ENCODE measurements at places on chromosomes 11 and 22.

DNA sequence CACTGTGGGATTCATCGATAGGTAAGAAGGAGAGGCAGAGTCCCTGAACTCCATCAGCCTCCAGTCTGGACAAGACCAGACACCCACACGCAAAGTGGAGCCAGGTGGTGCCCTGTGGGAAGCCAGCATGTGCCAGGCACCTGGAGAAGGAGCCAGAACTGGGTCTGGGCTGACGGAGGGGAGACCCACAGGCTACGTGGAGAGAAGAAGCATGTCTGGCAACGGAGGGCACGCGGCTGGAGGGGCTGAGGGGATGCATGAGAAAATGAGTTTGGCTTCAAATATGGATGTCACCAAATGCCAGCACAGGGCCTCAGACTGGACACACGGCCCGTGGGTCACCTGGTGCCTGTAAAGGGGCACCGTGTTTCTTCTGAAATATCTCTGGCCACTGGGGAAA, 55.7 kb downstream of the LINC01488 start:
- no peak for DNase-seq

- DNase-seq: no peak
These were observed 14.6 kb upstream of the PGM2L1 start for GRCh38 chr11:74412733-74413359.

DNA sequence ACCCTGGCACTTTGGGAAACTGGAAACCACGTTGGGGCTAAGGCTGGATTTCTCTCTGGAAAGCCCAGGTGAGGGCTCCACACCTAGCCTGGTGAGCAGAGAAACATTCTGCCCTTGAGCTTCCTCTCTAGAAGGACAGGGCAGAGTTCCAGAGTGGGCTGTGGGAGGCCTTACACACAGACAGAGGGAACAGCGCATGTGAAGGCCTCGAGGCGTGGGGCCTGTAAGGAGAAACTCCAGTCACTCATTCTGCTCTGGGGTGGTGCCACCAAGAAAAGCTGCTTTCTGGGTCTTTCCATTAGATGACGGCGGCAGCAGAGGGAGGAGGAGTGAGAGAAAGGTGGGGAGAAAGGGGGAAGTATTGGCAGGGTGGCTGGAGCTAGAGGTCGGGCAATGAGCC, 183.1 kb downstream of the CHST1 start:
- no peak for DNase-seq

GRCh38 chr22:34210301-34210700, 290.0 kb upstream of the LARGE1 start:
- no peak for DNase-seq

- DNase-seq: no peak
These were observed 217.7 kb upstream of the CTSC start for GRCh38 chr11:88555018-88555828.

- DNase-seq: no peak
These were observed 29.2 kb downstream of the CPT1A start for GRCh38 chr11:68812526-68812925.

- no peak for DNase-seq
These were observed 32.5 kb downstream of the PPP2R1B start for GRCh38 chr11:111733611-111734088.

DNA sequence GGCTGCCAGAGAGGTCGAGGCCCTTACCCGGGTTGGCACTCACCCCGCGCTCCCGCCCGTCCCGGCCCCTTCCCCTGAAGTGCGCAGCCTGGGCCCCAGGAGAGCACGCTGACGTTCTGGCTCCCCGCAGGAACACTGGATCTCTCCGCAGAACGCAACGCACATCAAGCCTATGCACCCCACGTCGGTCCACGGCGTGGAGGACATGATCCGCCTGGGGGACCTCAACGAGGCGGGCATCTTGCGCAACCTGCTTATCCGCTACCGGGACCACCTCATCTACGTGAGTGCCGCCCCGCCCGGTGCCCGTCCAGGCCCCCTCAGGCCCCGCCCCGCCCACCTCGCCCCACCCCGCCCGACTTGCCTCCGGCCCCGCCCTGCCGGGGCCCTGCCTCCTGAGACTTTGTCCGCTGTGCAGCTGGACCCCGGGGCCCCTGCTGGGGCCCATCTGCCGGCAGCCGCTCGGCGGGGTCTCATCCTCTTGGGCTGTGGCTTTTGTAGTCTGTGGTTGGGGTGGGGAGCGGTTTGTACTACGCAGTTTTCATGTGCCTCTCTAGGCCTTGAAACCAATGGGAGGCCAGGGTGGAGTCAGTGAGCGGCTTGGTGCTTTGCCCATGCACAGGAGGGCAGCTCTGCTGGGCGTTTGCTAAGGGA, 19.7 kb downstream of the MYO7A start:
- DNase-seq: no peak

Measured in T-helper 1 cell (primary cell).